ENCODE measurements at places on chromosomes 1 and 21.

GRCh38 chr1:220294846-220295301, 22.6 kb upstream of the RAB3GAP2 start:
- DNase-seq, result no peak

GRCh38 chr21:30209601-30210000, 6.3 kb downstream of the CLDN8 start:
- no peak for DNase-seq

- no peak for DNase-seq
Observed at GRCh38 chr1:63878932-63879331, 105.1 kb downstream of the ROR1 start.

DNA sequence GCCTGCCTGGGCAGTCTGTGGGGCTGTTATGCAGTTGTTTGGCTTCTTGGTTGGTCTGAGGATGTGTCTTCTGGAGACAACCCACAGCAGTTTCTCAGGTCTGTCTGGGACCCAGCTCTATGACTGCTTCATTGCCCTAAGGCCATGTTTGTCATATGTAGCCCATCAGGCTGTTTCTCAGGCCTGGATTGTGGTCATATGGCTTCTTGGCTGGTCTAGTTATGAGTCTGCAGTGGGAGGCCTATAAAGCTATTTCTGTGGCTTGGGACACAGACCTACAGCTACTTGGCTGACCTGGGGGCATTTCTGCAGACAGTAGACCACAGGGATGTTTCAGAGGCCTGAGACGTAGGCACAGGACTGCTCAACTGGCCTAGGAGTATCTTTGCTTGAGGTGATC, 41.5 kb downstream of the CHIA start:
- DNase-seq, result no peak

- DNase-seq, result no peak
Observed at GRCh38 chr1:31043631-31044030, 21.9 kb downstream of the PUM1 start.

GRCh38 chr1:111880881-111881837, 108.3 kb downstream of the KCND3 start:
- DNase-seq, result no peak

DNA sequence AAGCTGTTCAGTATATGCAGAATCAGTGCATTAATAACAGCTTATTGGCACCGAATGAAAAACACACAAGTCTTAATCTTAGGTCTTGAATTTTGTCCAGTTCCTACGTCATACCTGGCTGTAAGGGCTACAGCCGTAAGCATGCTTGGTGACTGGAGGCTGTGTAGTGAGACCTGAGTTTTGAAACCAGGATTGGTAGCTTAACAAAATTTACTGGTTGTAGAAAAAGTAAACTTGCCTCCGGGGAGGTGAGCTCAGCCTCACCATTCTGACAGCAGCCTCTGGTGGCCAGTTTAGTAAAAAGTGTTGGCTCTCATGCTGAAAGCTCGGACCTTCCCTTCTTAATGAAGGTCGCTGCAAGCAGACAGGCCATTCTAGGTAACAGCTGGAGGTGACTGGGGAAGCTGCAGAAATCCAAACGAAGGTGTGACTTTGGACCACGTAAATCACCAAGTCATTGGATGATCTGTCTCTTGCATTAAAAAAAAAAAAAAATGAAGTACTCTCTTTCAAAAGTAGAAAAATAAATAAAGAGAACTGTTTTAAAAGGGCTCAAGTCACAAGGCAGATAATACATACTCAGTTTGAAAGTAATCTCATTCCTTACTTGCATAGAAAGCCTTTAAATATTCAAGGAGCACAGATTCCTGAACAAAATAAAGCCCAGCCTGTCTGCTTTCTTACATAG, 48.9 kb downstream of the HLCS start:
- no peak for DNase-seq

DNA sequence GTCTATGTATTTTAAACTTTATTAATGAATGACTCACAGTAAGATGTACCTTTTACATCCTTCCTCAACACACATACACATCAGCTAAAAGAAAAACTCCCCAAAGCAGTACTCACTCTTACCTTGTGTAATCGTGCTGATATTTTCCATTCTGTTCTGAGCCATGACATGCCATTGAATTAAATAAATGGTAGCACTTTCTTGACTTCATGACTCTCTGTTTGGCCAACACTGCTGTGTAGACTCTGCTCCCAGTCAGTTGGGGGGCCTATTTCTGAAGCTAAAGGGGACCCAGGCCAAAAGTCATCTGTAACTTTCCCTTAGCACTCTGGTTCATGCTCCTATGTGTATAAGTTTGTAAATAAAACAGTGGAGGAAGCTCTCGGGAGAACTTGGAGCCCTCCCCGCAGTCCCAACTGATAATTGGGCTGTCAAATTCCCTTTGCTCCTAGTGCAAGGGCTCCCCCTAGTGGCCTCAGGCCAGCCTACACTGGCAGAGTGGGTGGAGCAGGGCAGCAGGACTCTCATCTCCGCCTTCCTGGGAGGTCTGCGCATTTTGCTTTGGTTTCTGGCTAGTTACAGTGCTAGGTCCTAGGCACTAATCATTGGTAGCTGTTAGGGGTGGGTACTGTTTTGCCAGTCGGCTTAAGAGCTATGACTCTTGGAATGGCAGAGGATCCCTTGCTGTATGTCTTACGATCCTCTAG, 1.7 kb upstream of the FYB2 start:
- no peak for DNase-seq

DNA sequence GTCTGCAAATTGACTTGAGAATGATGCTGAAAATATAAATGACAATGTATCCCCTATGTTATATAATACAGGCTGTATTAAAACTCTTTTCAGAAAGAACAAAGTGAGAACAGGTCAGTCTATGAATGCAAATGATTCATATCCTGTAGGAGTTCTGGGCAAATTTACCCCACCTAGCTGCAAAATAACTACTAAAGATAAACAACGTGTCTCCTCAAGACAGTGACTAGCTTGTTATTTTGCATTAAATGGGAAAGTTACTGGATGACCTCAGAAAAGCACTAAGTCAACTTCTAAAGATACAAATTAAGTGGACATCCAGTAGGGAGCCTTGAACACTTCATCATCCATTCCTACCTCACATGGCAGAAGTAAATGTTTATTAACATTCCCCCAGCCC, 11.1 kb downstream of the RNF19B start:
- no peak for DNase-seq

DNA sequence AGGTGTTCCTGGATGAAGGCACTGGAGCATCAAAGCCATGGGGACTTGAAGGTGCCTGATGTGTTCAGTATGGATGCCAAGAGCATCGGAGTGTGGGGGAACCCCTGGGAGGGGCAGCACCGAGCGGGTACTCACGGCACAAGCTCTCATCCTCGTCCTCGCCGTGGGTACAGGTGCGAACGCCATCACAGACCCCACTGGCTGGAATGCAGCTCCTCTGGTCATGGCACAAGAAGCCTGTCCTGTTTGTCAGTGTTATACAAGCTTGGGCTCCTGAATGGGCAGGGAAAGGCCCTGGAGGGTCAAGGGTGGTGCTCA, 6.0 kb downstream of the LDLRAD1 start:
- DNase-seq, result no peak

GRCh38 chr1:20726118-20726911, 6.2 kb downstream of the SH2D5 start:
- no peak for DNase-seq

DNA sequence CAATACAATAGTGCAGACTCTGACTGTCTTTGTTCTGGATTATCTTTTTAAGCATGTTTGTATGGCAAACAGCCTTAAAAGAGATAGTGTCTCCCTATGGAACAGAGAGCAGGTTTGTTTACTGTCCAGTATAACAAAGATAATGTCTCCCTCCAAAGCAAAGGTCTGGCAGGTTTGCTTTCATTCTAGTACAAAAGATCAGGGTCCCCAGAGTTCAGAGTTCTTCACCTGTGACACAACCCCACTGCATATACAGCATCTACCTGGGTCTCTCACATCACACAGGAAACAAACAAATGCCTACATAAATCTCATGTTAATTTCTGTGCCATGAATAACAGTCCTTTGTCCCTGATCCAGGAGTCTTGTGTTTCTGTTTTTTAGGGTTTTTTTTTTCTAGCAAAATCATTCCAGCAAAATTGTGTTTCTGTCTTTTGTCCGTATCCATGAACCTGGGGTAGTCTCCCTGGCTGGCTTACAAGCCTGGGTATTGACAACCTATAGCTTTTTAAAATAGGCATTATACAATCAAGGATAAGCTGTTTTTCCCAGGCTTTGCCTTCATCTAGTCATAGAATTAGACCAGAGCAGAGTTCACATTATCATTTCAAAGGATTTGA, 89.4 kb upstream of the PTBP2 start:
- DNase-seq, result no peak

DNA sequence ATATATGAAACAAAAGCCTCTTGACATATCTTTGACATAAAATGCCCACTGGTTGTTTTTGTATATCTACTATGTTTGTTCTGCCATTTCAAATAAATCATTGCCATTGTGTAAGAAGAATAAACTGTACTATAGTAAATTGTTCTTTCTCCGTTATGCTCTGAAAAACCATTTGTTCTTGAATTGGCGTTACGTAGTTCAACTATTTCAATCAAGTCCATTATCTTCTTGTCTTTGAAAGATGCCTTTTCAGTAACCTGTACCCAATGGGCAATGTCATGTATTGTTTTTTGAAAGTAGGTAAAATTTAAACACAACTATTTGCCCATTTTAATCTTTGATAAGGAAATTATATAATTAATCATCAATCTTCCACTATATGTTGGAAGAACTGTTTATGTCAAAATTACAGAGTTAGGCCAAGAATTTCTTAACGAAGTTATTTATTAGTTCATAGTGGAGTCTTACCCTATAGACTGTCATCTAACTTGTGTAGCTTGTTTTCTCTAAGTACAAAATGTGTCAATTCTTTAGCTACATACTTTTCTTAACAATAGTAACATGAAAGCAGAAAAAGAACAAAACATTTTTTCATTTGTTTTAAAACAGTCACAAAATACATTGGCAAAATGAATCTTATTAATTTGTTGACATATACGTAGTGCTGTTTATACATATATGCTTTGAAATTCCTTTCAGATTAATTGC, 294.8 kb downstream of the PTPRC start:
- no peak for DNase-seq

GRCh38 chr1:83747853-83748482, 251.0 kb downstream of the TTLL7 start:
- DNase-seq, result no peak

DNA sequence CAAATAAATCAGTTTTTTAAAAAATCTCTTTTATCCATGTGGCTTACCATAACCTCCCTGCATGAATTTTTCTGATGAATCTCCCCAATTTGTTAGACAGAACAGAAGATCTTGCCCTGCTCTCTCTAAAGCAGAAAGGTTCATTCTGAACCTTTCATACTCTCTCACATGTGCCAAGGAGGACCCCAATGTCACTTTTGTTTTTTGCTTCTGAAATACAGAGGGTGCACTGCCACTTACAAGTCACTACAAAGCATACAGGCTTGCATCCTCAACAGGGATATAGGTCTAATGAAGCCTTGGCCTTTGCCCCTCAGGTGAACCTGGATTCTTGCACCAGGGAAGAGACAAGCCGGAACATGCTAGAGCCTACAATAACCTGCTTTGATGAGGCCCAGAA, 4.8 kb downstream of the RGS4 start:
- no peak for DNase-seq

GRCh38 chr1:145720878-145721671, 1.8 kb downstream of the CD160 start:
- DNase-seq, result no peak

DNA sequence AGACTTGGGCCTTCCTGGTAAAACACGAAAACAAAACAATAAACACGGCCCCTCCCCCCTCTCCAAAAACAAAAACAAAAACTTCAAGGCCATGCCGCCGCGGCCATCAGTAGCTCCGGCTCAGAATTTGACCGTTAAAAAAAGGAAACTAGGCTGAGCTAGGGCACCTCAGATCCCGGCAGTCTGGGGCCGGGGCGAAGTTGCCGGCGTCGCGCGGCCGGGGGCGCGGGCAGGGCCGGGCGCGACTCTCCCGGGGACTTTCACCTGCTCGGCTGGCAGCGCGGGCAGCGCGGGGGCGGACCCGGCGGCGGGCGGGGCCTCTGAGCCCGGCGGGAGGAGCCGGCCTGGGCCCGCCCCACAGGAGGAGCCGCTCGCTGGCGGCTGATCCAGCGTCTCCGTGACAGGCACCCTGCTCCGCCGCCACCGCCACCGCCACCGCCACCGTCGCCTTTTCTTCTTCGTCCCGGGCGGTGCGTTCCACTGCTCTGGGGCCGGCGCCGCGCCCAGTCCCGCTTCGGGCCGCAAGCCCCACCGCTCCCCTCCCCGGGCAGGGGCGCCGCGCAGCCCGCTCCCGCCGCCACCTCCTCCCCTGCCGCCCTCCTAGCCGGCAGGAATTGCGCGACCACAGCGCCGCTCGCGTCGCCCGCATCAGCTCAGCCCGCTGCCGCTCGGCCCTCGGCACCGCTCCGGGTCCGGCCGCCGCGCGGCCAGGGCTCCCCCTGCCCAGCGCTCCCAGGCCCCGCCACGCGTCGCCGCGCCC, at the start of gene NOS1AP:
NOS1AP (plus strand) TSS at position 358 of the 760 bp plus-strand sequence. CDS start 487 bp downstream, outside the sequence.
- DNase-seq, result no peak

DNA sequence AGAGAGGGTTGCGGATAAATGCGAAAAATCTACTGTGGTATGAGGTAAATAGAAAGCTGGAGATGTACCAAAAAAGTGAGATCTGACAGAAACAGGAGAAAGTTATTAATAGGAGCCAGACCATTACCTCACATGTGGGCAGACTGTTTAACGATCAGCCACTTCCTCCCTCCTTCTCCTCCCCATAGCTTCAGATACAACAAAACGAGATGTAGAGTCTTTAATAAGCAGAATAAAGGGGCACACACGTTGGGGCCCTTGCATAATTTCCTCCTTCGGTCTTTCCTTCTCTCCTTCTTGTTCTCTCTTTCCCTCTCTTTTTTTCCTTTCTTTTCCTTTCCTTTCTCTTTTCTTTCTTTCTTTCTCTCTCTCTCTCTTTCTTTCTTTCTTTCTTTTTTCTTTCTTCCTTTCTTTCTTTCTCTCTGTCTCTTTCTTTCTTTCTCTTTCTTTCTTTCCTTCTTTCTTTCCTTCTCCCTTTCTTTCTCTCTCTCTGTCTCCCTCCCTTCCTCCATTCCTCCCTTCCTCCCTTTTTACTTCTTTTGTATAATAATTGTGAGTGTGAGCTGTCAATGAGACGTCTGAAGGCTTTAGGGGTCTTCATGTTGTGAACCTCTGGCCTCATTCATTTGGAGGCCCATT, 242.1 kb downstream of the GRIK1 start:
- no peak for DNase-seq

- DNase-seq, result no peak
Observed at GRCh38 chr1:167082511-167083027, 7.6 kb downstream of the GPA33 start.

DNA sequence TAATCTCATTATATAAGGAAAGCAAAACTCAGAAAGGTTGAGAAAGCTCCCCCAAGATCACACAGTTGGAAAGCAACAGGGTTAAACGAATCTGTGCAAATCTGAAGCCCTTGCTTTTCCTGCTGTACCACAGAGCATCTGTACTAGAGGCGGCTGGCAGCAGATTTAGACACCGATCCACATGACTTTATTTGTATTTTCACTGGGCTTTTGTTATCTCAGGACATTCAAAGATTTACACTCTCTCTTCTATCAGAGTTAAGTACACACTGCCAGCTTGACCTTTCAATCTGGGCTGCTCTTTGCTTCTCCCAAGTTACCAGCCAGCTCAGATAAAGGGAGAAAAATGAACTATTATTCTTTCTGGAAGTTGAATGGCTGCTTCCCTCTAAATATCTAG, 146.6 kb downstream of the FAM78B start:
- no peak for DNase-seq

Measured in NCI-H1417 treated with DMSO at 0.1 percent for 48 hours (cell line).